ENCODE measurements at places on chromosomes 11 and 22.

DNA sequence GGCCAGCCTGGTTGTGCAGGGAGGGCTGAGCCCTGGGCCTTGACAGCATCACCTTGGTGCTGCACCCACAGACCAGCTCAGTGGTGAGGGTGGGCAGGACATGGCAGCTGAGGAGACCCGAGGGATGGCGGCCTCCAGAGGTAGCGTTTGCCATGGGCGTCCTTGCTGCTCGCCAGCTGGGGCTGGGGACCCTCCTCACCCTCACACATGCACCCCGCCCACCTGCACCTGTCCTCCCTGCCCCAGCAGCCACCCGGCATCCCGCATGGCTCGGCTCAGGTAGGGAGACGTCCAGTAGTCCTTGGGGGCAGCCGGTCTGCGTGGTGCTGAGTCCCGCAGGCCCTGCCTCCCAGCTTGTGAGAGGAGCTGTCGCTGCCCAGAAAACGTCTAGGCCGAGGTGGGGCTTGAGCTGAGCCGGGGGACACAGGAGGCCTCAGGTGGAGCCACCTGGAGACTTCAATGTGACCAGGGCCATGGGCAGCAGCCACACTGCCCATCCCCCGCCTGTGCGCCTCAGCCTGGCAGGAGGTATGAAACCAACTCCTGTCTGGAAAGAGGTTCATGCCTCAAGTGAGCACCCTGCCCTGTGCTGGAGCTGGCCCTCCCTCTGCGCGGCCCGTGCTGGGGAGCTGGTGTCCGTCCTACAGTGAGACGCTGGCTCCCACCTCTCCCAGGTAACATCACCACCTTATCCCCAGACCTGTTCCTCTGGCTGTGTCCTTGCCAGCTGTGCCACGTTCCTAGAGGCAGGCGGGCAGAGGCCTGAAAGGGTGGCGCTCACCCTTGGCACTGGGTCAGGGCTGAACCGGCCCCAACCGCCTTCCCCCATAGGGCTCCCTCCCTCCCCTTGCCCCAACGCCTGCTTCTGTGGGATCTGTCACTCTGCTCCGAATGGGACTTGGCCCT, 3.3 kb upstream of the TRABD start:
- DNase-seq: no peak

GRCh38 chr22:45180146-45180679, 16.5 kb downstream of the NUP50 start:
- DNase-seq: no peak

DNA sequence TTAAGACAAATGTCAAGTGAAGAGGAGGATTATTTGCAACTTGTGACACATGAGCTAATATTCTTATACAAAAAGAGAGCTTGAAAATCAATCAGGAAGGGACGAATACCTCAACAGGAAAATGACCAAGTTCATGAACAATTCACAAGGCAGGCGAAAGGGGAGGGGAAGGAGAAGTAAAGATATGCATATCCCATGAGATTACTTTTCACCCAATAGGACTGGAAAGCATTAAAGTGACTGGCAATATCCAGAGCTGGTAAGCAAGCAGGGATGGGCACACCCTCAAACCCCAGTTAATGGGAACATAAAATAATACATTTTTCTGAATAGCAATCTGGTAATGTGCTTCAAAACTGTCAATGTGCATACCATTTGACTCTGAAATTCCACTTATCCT, 129.5 kb downstream of the SLC1A2 start:
- DNase-seq: no peak

GRCh38 chr11:80873310-80873999, 1432.6 kb upstream of the TENM4 start:
- no peak for DNase-seq

GRCh38 chr11:35478471-35479091, 46.8 kb downstream of the PAMR1 start:
- no peak for DNase-seq

DNA sequence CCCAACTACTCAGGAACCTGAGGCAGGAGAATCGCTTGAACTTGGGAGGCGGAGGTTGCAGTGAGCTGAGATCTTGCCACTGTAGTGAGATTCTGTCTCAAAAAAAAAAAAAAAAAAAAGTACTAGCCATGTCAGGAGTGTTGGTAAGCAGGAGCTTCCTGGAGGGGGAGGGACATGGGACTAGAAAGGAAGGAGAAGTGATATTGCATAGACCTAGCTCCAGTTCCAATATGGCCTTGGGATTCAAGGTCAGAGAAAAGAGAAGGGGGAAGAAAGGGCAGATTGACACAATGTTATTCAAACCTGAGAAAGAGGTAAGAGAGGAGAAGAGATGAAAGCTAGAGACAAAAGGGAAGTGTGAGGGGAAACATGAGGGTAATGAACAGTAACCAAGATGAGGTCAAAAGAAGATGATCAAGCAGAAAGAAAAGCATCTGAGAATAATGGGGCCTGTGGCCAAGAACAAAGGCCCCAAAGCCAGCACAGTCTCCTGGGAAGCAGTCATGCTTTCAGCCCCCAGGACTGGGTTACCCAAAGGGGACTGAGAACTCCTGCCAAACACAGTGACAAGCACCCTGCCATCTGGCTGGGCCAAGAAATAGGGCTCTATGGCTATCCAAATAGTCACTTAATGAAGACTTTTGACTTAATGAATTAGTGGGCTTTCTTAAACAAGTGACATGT, 51.7 kb upstream of the FTH1 start:
- no peak for DNase-seq

DNA sequence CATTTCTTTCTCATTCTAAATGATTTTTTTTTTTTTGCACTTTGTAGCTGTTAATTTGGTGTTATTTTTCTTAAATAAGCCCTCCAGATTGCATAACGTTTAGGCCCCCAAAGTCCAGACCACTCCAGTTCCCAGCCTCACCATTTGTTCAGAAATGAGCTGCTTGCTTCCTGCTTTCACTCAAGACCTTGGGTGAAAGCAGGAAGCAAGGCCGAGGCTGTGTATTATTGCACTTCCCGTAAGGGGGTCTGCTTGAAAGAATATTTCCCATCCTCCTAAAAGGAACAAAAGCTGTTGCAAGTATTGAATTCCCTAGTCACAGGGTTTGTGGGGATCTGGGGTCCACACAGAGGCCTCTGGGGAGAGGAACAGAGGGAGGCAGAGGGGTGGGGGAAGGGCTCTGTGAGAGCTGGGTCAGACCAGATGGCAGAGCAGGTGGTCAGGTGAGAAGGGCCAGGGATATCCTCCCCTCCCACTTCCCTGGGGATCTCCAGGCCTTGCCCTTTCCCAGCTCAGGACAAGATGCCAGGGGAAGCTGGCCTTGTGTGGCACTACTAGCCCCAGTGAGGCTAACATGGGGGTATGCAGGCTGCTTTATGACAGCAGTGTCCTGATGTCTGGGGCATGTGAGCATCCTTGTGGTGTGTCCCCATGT, 51.6 kb upstream of the MYEOV start:
- no peak for DNase-seq

GRCh38 chr11:11810764-11811726, 30.7 kb upstream of the USP47 start:
- DNase-seq: no peak

DNA sequence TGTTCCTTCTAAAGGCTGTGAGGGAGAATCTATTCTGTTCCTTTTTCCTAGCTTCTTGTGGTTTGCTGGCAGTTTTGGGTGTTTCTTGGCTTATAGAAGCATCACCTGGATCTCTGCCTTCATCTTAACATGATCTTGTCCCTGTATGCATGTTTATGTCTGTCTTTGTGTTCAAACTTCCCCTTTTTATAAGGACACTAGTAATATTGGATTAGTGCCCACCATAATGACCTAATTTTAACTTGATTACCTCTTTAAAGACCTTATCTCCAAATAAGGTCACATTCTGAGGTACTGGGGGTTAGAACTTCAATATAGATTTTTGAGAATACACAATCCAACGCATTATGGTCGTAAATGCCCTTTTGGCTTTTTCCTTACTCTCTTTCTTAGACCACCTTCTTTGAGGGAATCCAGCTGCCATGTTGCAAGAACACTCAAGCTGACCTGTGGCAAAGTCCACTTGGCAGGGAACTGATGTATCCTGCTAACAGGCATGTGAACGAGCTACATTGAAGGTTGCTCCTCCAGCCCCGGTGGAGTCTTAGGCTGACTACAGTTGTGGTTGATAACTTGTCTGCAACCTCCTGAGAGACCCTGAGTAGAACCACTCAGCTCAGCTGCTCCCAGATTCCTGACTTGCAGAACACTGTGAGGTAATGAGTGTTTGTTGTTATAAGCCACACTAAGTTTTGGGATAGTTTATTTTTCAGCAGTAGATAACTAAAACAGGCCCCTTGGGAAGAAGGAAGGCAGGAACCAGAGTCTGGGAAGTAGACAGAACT, 127.1 kb upstream of the OR9Q1 start:
- DNase-seq: no peak

DNA sequence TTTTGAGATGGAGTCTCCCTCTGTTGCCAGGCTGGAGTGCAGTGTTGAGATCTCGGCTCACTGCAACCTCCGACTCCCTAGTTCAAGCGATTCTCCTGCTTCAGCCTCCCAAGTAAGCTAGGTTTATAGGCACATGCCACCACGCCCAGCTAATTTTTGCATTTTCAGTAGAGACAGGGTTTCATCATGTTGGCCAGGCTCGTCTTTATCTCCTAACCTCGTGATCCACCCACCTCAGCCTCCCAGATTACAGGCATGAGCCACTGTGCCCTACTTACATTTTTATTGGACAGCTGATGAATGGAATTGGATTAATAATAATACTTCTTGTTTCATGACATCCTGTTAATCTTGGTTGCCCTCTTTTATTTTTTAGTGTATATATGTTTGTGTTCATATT, 3.0 kb upstream of the MRGPRD start:
- no peak for DNase-seq

GRCh38 chr11:132318421-132319157, 948.2 kb downstream of the NTM start:
- no peak for DNase-seq

DNA sequence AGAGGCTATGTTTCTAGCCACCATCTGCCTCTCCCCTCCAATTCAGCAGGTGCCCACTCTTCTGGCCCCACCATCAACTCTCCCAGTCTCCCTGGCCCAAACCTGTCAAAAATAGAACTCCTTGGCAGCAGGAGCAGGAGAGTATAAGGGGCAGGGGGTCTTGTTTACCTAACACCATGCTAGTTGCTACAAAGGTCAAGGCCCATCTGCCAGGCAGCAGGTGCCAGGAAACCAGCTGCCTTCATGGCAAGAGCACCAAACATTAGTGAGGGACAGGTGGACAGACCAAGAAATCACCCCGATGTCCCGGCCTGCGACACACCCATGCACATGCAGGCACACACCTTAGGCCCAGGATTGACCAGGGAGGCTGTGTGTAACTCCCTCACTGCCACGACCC, 387.9 kb downstream of the BUD13 start:
- no peak for DNase-seq

- DNase-seq: no peak
Observed at GRCh38 chr22:41526226-41526829, 17.9 kb downstream of the POLR3H start.

DNA sequence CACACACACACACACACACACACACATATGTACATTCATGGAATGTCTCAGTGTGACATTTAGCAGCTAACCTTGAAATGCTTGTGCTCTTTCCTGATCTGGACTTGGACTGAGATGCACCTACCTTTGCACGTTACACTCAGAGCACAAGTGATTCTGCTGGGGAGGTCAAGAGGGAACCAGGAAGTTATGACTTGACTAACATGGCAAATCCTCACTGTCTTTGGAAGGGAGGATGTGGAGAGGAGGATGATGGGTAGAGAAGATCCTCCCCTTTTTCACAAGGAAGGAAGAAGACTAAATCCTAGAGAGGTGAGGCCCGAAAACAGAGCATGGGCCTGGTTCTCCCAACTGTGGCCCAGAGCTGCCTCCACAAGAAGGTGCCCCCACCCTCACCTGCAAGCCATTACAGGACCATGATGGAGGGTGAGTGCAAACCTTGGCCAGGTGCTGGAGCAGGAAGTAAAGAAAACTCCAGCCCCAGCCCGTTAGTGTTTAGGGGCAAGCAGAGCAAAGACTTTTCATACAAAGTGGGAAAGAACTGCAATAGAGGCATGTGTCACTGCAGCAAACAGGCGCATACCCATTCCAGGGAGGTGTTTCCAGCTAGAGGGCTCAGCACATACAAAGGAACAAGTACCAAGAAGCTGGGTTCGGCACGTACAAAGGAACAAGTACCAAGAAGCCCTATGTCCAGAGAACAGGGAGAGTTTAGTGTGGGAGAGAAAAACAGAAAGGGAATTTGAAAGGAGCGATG, 26.4 kb downstream of the SCN4B start:
- no peak for DNase-seq

GRCh38 chr11:112963368-112963955, 2.2 kb downstream of the NCAM1 start:
- no peak for DNase-seq

GRCh38 chr11:46238078-46238966, 39.1 kb upstream of the CREB3L1 start:
- peak; percentile 54 for DNase-seq

DNA sequence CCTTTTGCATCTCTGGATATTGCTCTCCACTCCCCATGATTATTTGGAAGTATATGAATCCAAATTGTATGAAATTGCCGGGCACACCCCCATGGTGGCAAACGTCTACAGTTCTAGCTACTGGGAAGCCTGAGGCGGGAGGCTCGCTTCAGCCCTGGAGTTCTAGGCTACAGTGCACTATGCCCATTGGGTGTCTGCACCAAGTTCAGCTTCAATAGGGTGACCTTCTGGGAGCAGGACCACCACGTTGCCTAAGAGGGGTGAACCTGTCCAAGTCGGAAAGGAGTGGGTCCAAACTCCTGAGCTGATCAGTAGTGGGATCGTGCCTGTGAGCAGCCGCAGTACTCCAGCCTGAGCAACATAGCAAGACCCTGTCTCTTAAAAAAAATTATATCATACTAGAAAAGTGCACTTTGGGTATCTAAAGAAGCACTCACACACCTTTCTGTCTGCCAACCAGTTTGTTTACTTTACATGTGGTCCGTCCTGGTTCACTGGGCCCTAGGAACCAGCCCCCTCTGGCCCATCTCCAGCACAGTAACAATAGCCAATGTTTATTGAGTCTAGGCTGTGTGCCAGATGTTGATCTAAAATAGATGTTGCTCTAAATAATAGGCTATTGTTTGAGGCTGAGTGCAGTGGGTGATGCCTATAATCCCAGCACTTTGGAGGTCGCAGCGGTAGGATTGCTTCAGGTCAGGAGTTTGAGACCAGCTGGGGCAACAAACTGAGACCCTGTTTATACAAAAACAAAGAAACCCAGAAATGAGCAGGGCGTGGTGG, 16.4 kb upstream of the KAT5 start:
- DNase-seq: no peak

- DNase-seq: no peak
Observed at GRCh38 chr11:121099885-121100284, 1.2 kb upstream of the TECTA start.

GRCh38 chr22:20027966-20028854, 7.3 kb downstream of the TANGO2 start:
- no peak for DNase-seq

- no peak for DNase-seq
Observed at GRCh38 chr11:20197881-20198280, 37.6 kb upstream of the DBX1 start.

GRCh38 chr22:16824716-16825687, at the start of gene XKR3:
TSS of gene XKR3 (minus strand) at chr22:16825411. CDS start at chr22:16808073, 17,338 bp downstream.
- no peak for DNase-seq
